IMR-90 (cell line): ENCODE measurements at places on chromosomes 7 and 10. TPM values are rescaled to one million over a fixed set of nuclear protein-coding genes. Genes with fewer than 3 reads are reported as not detected.

DNA sequence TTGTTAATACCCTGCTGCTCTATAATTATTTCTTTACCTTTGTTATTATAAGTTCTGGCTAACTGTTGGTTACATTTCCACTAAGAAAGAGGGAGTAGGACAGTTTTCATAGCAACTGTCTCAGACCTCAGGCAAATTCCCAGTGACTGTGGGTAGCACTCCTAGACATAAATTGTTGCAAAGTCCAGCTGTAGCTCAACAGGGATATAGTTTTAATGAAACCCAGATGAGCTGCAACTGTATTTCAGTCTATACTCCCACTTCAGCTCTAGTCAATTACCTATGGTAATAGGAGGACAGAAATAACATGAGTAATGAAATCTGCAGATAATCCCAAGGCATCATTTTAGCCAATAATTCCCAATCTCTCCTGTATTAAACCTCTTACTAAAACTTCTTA lies 103.0 kb upstream of the SEMA3A start:
- no peaks in the 10 kb centered on the region for H3K4me1 ChIP-seq
- no peak for DNase-seq
- H3K4me3 ChIP-seq: no peak overlapping the region
- no peak overlapping the region for H3K27ac ChIP-seq
- no peaks in the 10 kb centered on the region for H3K27me3 ChIP-seq

- no peaks in the 10 kb centered on the region for H3K36me3 ChIP-seq
- H3K4me1 ChIP-seq: 0 out of 2 replicates have a peak, but pooled peaks cover 2% of the 10 kb centered on the region
- H3K27me3 ChIP-seq: peaks cover 70% of the 10 kb centered on the region
- no peak overlapping the region for H3K4me3 ChIP-seq
- H3K27ac ChIP-seq: no peak overlapping the region
These were observed 6.2 kb downstream of the GATA3 start for GRCh38 chr10:8060704-8061121.

- peaks cover 20% of the 10 kb centered on the region for H3K4me1 ChIP-seq
- no peaks in the 10 kb centered on the region for H3K27me3 ChIP-seq
- no peak overlapping the region for H3K4me3 ChIP-seq
- peak; percentile 24 for DNase-seq
These were observed 146.3 kb upstream of the NPS start for GRCh38 chr10:127402596-127403409.

GRCh38 chr7:28698840-28699239 lies 259.3 kb downstream of the TRIL start:
- DNase-seq: no peak
- H3K4me1 ChIP-seq: peaks cover 5% of the 10 kb centered on the region
- H3K27me3 ChIP-seq: no peaks in the 10 kb centered on the region
- H3K27ac ChIP-seq: no peak overlapping the region
- no peak overlapping the region for H3K4me3 ChIP-seq

DNA sequence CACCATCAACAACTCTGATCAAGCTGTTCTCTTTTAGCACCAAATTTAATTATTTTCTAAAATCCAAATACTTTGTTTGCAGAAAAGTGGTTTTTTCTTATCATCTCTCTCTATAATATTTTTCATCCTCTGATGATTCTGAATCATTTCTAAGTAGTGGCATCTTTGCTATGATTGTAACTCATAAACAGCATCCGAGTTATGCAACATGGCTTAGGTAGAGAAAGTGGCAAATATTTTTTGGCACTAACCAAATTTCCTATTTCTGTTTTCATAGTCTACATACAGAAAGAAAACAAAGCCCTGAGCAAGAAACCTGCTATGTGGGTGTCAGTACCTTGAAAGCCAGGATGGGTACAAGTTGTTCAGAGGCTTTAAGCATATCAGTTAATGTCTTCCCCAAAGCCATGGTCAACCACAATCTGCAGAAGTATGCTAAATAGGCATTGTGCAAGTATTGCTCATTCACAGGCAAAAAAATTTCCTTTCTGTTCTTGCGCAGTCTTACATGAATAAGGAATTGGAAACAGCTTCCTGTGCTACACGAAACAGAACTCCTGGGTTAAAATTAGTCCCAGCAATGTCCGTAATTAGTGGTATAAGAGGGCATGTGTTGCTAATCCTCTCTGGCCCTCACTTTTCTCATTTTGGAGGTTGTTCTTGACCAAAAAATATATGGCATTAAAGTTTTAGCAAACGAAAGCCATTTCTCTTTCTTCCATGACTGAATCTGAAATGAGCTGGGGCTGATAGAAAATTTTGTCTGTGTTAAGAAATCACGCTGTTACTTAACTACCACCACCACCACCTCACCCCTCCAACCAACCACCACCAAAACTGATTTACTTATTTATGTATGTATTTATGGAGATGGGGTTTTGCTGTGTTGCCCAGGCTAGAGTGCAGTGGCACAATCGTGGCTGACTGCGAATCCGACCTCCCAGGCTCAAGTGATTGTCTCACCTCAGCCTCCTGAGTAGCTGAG lies 325.6 kb upstream of the MAGI2 start:
- no peaks in the 10 kb centered on the region for H3K27me3 ChIP-seq
- H3K36me3 ChIP-seq: no peaks in the 10 kb centered on the region
- DNase-seq: peak; percentile 94
- peaks cover 12% of the 10 kb centered on the region; the same call in 1 of the 2 replicates for H3K4me1 ChIP-seq
- no peak overlapping the region for H3K4me3 ChIP-seq

GRCh38 chr7:115038158-115038557 lies 116.3 kb downstream of the MDFIC start:
- H3K27ac ChIP-seq: no peak overlapping the region
- H3K36me3 ChIP-seq: no peaks in the 10 kb centered on the region
- no peak overlapping the region for H3K4me3 ChIP-seq
- no peaks in the 10 kb centered on the region for H3K27me3 ChIP-seq
- H3K4me1 ChIP-seq: no peaks in the 10 kb centered on the region

DNA sequence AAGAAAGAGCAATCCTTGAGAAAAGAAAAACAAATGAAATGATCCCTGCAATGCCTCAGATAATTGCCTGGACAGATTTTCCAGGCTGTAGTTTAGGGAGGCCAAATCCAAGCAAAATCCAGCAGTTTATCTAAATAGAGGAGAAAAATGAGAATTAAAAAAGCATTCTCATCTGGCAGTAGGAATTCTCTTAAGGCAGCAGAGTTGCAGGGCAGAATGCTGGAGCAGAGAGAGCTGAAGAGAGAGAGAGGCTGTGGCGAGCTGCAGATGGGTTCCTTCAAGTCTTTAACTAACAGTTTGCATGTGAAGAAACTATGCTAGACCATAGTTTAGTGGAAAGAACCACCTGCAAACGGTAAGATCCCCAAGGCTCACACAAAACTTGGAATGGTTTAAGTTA lies 6.0 kb upstream of the LIPA start:
- peaks cover 3% of the 10 kb centered on the region for H3K4me1 ChIP-seq
- H3K27me3 ChIP-seq: peaks cover 2% of the 10 kb centered on the region; the same call in 1 of the 2 replicates
- H3K4me3 ChIP-seq: no peak overlapping the region
- no peak overlapping the region for H3K27ac ChIP-seq

DNA sequence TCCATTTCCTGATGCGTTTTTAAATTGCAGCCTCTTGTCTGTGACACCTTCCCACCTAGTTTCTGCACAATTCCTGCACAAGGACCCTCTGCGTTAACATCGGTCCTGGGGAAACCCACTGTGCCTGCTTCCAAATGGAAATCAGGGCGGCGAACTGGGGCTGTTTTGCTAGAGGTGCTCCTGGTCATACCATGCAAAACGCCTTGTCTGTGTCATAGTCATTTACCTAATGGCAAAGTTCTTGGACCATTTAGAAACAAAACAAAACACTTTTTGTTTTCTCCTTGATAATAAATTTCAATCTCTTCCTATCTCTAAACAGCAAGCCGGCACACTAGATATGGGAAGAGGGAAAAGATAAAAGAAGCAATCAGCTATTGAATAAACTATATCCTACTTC lies 206.9 kb upstream of the KLF14 start:
- H3K27me3 ChIP-seq: no peaks in the 10 kb centered on the region
- DNase-seq: no peak
- peak overlapping the region; percentile 96 for H3K27ac ChIP-seq
- peak overlapping the region; percentile 86 for H3K4me3 ChIP-seq

GRCh38 chr10:96646751-96647166 lies 59.9 kb upstream of the TM9SF3 start:
- H3K27me3 ChIP-seq: peaks cover 30% of the 10 kb centered on the region
- no peaks in the 10 kb centered on the region for H3K4me1 ChIP-seq
- H3K27ac ChIP-seq: no peak overlapping the region
- no peak for DNase-seq

DNA sequence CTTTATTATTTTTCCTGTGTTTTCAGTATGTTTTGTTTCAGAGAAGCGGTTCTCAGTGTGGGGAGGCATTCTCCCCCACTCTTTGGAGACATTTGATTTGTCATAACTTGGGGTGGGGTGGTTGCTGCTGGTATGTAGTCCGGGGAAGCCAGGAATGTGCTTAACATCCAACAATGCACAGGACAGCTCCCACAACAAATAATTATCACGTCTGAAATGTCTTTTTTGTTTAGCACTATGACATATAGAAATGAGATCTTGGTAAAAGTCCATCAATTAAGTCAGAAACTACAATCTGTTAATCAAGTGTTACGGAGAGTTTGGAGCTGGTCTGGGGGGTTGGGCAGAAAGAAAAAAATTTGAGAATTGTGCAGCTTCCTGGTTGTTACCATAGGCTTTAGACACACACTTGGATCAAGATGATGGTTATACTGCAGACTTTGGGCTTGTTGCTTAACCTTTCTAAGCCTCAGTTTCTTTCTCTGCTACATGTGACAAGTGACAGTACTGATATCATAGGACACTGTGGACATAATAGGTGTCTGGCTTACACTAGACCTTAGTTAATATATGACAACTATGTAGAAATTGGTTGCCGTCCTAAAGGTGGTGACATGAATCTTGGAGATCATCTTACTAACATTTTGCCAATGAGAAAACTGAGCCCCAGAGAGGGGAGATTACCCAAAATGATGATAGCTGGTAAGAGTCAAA lies 113.7 kb downstream of the LRMDA start:
- H3K4me3 ChIP-seq: no peak overlapping the region
- DNase-seq: no peak
- H3K27ac ChIP-seq: no peak overlapping the region
- peaks cover 5% of the 10 kb centered on the region; the same call in 1 of the 2 replicates for H3K4me1 ChIP-seq
- H3K27me3 ChIP-seq: peaks cover 7% of the 10 kb centered on the region
- H3K36me3 ChIP-seq: no peaks in the 10 kb centered on the region

DNA sequence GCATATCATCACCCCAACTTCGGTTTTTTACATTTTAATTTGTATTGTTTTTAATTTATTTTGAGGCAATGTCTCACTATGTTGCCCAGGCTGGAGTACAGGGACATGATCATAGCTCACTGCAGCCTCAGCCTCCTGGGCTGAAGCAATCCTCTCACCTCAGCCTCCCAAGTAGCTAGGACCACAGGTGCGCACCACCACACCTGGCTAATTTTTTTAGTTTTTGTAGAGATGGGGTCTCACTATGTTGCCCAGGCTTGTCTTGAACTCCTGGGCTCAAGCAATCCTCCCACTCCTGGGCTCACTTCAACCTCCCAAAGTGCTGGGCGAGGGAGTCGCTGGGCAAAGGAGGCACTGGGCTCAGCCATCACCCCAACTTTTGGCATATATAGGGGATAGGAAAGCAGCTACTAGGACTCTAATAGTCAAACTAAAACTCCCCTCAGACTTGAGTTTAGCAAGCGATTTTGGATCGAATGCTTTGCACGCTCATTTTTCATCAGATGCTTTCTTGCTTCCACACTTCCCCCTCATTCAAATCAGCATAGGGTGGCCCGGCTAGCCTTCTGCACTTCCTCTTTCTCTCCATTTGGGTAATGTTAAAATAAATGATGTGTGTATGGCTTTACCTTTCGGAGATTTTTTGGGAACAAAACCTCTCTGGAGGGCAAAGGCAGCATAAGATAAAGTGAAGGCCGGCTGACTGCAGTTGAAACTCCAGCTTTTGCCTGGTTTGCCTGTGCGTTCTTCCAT lies 20.8 kb upstream of the NMT2 start:
- no peak overlapping the region for H3K27ac ChIP-seq
- H3K36me3 ChIP-seq: no peaks in the 10 kb centered on the region
- H3K4me3 ChIP-seq: no peak overlapping the region
- DNase-seq: no peak

GRCh38 chr10:73842349-73842748 lies 31.0 kb upstream of the NDST2 start:
- peaks cover 33% of the 10 kb centered on the region for H3K36me3 ChIP-seq
- peaks cover 6% of the 10 kb centered on the region for H3K4me1 ChIP-seq
- H3K4me3 ChIP-seq: no peak overlapping the region
- no peak overlapping the region for H3K27ac ChIP-seq
- no peaks in the 10 kb centered on the region for H3K27me3 ChIP-seq

GRCh38 chr7:7707806-7708205 lies 10.6 kb downstream of the RPA3 start:
- H3K27ac ChIP-seq: no peak overlapping the region
- H3K27me3 ChIP-seq: no peaks in the 10 kb centered on the region
- H3K4me3 ChIP-seq: no peak overlapping the region
- no peaks in the 10 kb centered on the region for H3K36me3 ChIP-seq
- no peaks in the 10 kb centered on the region for H3K4me1 ChIP-seq

DNA sequence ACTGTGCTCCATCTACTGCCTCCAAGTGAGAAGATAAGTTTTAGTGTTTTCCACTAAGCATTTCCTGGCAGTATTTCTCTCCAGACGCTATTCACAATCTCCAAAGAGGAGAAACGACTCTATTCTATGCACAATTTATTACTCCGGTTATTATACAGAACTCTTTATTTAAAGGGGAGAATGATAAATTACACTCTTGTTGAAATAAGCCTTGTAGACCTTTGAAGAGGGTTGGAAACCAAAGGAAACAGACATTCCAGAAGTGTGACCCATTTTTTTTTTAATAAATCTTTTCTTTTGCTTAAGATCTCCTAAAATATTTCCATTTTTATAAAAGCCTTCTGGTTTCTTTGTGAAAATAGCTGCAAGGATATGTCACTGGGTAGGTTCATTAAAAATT lies 76.1 kb upstream of the HDAC9 start:
- peaks cover 5% of the 10 kb centered on the region; the same call in 1 of the 2 replicates for H3K4me1 ChIP-seq
- no peaks in the 10 kb centered on the region for H3K36me3 ChIP-seq

DNA sequence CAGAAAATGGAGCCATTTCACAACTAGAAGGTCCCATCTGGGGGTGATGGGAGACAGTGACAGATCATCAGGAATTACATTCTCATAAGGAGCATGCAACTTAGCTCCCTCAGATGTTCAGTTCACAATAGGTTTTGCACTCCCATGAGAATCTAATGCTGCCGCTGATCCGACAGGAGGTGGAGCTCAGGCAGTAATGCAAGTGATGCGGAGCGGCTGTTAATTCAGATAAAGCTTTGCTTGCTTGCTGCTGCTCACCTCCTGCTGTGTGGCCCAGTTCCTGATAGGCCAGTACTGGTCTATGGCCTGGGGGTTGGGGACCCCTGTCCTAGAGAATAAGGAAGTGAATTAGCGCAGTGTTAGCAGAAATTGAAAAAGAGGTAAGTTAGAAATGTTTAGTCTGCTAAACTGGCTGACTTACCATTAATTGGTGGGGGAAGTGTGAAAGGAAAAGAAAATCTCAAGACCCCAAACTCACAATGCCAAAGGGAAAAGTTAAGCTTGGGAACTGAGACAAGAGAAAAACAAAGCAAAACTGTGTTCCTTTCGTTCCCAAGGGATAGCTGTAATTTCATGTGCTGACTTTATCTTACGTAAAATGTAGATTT lies 76.4 kb downstream of the LYZL2 start:
- H3K4me3 ChIP-seq: no peak overlapping the region
- H3K27me3 ChIP-seq: no peaks in the 10 kb centered on the region
- H3K27ac ChIP-seq: no peak overlapping the region
- H3K36me3 ChIP-seq: no peaks in the 10 kb centered on the region
- DNase-seq: no peak

C10orf105 gene
- under 0.01 TPM in 1 of 2 replicates, not detected in the other for total RNA-seq

UPK3B gene
- total RNA-seq: not detected in 2 replicates

OR13A1 gene
- not detected in 2 replicates for total RNA-seq

ANKRD7 gene
- total RNA-seq: 0.18 and 0.28 TPM in 2 replicates

ADRA2A gene
- total RNA-seq: not detected in 2 replicates

SSC4D gene
- 0.36 and 0.56 TPM in 2 replicates for total RNA-seq

GPR22 gene
- total RNA-seq: not detected in 2 replicates

LRRC17 gene
- total RNA-seq: 271 and 280 TPM in 2 replicates

SCIN gene
- total RNA-seq: under 0.01 TPM in 1 of 2 replicates, not detected in the other
